ENCODE measurements at places on chromosomes 4 and X. TPM values are rescaled to one million over a fixed set of nuclear protein-coding genes. Genes with fewer than 3 reads are reported as not detected.

The TENM3 gene
- total RNA-seq, result 24.5 TPM

The RIPPLY1 gene
- total RNA-seq, result not detected

DNA sequence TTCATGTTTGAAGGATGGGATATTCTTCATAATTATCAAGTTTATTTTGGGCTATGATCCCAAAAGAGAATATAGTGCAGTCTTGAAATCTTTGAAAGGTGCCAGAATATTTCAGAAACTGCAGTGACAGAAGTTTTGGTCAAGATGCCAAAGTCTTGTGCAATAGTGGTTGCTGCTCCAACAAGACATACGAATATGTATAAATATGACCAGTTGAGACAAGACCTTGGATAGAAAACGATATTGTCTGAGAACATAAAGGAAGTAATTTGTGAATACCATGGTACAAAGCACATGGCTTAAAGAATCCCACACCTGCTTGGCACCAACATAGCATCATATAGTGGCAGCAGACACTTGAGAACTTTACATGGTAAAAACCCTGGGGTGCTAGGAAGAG lies 48.6 kb upstream of the AMELX start:
- no peak for DNase-seq

- DNase-seq, result no peak
Observed at GRCh38 chrX:45196701-45197100, 4.0 kb downstream of the DIPK2B start.

DNA sequence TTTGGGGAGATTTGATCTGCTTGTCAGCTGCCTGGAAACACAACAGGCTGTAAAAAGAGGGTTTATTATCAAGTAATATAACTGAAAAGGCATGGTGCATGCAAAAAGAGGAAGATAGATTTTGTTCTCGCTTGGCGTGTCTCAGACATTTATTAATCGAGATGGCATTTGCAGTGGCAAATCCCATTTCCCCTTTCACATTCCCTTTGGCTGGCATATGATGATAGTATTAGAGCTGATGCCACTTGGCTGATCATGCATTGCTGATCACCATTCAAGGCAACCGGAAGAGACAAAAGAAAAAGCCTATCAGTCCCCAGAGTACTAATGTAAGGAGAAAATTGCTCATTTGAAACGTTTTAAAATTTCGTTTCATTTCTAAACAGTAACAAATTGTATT lies 101.8 kb downstream of the ZIC3 start:
- no peak for DNase-seq

DNA sequence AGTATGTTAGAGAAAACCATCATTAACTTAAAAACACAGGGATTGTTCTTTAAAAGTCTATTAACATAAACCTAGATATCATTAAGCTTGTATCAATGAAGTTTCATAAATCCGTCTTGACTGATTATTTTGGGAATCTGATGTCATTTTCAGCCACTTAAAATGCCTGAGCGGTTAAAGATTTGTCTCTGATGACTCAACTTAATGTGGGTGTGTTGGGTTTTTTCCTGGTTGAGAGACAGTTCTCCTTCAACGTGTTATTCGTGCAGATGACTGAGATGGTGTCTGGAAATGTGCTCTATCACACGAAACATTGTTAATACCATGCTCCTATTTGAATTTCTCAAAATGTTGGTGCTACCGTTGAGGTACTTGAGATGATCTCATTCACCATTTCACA lies 227.3 kb upstream of the TENM3 start:
- peak; percentile 13 for DNase-seq

Measured in A673 (cell line).